Mucosa of descending colon (tissue), 3 donors: ENCODE measurements at places on chromosomes 6 and 20.

GRCh38 chr6:156508923-156509322 lies 268.3 kb upstream of the ARID1B start:
- DNase-seq, result no peak

- DNase-seq, result peak; percentile 62
Measured at GRCh38 chr6:30618270-30618797, 694 bp downstream of the MRPS18B start.

DNA sequence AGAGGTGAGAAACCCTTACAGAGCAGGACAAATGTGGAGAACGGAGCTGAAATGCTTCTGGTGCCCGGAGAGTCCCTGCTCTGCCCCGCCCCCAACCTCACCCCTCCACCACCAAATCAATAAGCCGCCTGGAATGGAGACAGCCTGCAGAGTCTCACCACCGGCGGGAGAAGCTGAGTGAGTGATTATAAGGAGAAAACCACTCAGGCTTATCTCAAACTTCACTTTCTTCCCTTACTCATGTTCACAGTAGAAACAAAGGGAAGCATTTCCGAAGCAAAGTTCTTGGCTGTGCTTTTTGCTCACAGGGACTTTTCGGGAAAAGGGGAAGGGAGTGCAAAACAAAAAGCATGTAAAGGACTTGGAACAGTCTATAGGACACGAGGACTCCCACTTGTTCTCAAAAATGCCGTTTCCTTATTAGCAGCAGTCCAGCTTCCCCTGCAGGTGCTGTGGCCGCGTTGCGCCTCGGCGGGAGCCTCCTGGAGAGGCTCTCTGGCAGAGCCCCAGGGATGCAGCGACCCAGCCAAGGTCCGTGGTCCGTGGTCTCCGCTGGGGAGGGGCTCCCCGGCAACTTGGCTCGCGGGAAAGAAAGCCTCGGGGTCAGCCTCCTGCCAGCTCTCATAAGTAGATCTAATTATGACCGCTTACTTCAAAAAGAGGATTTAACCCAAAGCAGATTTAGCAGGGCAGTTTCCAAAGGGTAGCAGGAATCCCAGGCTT lies 64.8 kb upstream of the TMEM30A start:
- DNase-seq, result no peak

DNA sequence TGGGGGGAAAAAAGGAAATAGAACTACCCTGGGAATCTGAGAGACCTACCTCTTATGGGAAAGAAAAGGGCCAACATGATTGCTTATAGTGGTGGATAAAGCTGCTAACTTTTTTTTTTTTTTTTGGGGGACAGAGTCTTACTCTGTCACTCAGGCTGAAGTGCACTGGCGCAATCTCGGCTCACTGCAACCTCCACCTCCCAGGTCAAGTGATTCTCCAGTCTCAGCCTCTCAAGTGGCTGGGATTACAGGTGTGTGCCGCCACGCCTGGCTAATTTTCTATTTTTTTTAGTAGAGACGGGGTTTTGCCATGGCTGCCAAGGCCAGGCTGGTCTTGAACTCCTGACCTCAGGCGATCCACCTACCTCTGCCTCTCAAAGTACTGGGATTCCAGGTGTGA lies 39.5 kb upstream of the TBC1D22B start:
- DNase-seq, result no peak

DNA sequence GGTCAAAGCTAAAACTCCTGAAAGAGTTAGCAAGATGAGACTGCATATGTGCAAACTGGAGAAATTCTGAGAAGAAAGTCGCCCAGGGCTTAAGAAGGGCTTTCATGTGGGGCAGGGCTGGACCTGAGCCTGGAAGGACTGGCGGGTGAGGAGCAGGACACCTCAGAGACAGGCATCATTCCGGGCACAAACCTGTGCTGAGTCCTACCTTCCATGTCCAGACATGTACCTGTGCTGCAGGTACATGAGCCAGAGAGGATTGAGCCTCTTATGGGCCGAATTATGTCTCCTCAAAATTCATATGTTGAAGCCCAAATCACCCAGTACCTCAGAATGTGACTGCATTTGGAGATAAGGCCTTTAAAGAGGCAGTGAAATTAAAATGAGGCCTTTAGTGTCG lies 171.0 kb downstream of the QRSL1 start:
- DNase-seq, result no peak

- DNase-seq, result no peak
Measured at GRCh38 chr20:858011-858410, 24.5 kb downstream of the FAM110A start.

DNA sequence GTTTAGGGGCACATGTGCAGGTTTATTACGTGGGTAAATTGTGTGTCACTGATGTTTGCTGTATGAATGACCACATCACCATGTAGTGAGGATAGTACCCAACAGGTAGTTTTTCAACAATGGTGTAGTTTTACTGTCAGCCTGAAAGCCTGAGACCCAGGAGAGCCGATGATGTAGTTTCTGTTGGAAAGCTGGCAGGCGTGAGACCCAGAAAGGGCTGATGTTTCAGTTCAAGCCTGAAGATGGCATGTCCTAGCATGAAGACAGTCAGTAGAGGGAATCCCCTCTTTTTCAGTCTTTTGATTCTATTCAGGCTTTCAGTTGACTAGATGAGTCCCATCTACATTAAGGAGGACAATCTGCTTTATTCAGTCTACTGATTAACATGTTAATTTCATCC lies 96.7 kb downstream of the KLHL32 start:
- no peak for DNase-seq

- DNase-seq, result no peak
Measured at GRCh38 chr20:19045371-19045770, 167.1 kb upstream of the SLC24A3 start.

GRCh38 chr6:11011787-11012234 lies 32.3 kb downstream of the ELOVL2 start:
- no peak for DNase-seq

GRCh38 chr6:117389227-117390057 lies 36.3 kb downstream of the ROS1 start:
- DNase-seq, result no peak

DNA sequence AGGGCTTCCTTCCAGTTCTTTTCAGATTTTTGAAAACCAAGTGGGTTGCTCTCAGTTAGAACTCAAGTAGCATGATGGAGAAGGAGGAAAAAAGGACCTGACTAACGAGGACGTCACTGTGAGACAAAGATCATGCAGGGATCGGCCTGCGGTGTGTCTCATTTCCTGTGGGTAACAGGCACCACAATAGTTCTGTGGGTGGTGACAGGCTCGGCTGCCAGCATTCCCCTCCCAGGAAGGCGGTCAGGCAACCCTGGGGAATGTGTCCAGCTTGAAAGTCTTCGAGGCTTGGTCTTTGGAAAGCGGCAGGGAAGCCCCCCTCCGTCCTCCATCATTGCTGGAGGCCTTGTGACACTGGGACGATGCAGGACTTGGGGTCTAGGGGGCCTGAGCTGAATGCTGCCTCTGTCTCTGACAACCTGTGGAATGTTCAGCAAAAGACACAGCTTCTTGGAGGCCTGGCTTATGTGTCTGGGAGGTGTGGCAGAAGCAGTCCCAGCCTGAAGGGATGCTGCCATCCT lies 121.0 kb downstream of the BCAS1 start:
- DNase-seq, result peak; percentile 81
